HepG2 (cell line): ENCODE measurements at places on chromosomes 4 and X. TPM values are rescaled to one million over a fixed set of nuclear protein-coding genes. Genes with fewer than 3 reads are reported as not detected.

SLC16A2 gene
- 0.07 TPM in 1 of 2 replicates, not detected in the other for total RNA-seq

GRCh38 chr4:158067646-158068045 lies 105.2 kb downstream of the GASK1B start:
- no peaks in the 10 kb centered on the region for H3K27me3 ChIP-seq
- no peaks in the 10 kb centered on the region for H3K4me1 ChIP-seq
- H3K27ac ChIP-seq: no peak overlapping the region
- DNase-seq: no peak

GRCh38 chr4:156313497-156313896 lies 359.8 kb upstream of the CTSO start:
- DNase-seq: no peak
- H3K4me1 ChIP-seq: no peaks in the 10 kb centered on the region
- H3K36me3 ChIP-seq: no peaks in the 10 kb centered on the region
- H3K27ac ChIP-seq: no peak overlapping the region
- no peak overlapping the region for H3K4me3 ChIP-seq

- H3K4me3 ChIP-seq: no peak overlapping the region
- no peak overlapping the region for H3K27ac ChIP-seq
- no peaks in the 10 kb centered on the region for H3K4me1 ChIP-seq
- no peaks in the 10 kb centered on the region for H3K36me3 ChIP-seq
- no peaks in the 10 kb centered on the region for H3K27me3 ChIP-seq
- no peak for DNase-seq
Measured at GRCh38 chr4:27003642-27004113, 143.0 kb downstream of the STIM2 start.
